Erythroblast (primary cell): ENCODE measurements at places on chromosomes 16 and 17.
A peak's percentile ranks its signal among the peaks of the same experiment; 100 is the strongest.

GRCh38 chr16:17329391-17329790, 141.4 kb downstream of the XYLT1 start:
- no peak for DNase-seq

- no peak for DNase-seq
These were observed 327.9 kb downstream of the HS3ST4 start for GRCh38 chr16:26019381-26020242.

DNA sequence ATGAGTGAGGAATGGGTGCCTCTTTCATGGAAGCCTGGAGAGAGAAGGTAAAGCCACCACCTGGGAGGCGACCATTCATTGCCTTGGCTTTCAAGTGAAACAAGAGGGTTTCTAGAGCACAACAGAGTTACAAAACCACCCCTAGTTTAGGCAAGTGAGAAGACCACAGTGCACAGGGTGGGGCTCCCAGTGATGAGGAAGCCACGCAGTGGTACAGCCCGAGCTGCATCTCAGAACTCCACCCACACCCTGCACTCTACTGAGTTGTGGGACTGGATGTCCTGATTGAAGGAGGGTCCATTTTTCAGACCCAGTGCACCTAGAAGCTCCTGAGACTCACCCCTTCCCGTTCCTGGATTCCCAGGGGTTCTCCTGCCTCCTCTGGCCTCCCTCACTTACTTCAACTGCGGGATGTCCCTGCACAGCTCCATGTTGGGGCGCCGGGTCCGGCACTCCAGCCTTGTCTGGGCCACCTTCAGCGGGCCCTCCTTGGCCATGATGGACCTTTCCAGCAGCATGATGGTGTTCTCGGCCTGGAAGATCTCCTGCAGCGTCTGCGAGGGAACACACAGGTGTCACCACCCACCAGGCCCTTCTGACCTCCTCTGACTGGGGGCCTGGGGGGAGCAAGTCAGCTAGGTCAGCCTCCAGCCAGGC, 55.1 kb upstream of the EMP2 start:
- DNase-seq: no peak

- DNase-seq: peak; percentile 46
These were observed at the start of gene KCNJ12 for GRCh38 chr17:21376081-21376758. TSS of gene KCNJ12 (plus strand) at chr17:21376357. CDS start at chr17:21415343, 38,986 bp downstream.

- DNase-seq: no peak
These were observed 37.7 kb upstream of the PVALEF start for GRCh38 chr17:81127526-81128177.
